ENCODE measurements at places on chromosomes 11 and 22.

DNA sequence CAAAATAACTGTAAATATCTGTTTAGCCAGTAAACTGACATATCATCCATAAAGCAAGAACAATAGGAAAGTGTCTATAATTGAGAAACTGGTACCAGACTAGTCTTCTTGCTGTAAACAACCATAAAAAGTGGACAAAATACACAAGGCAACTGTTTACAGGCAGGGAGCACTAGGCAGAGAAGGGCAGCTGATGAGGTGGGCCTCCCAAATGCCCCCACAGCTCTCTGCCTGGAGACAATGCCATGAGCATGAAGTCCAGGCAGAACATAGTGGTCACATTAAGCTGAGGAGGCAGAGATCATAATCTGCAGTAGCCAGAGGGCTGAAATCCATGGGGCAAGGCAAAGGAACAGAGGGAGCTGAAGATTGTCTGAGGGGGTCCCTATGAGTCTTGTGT, 30.7 kb downstream of the TBX1 start:
- no peak for DNase-seq

- no peak for DNase-seq
Measured at GRCh38 chr11:69287968-69288882, 5.7 kb upstream of the MYEOV start.

DNA sequence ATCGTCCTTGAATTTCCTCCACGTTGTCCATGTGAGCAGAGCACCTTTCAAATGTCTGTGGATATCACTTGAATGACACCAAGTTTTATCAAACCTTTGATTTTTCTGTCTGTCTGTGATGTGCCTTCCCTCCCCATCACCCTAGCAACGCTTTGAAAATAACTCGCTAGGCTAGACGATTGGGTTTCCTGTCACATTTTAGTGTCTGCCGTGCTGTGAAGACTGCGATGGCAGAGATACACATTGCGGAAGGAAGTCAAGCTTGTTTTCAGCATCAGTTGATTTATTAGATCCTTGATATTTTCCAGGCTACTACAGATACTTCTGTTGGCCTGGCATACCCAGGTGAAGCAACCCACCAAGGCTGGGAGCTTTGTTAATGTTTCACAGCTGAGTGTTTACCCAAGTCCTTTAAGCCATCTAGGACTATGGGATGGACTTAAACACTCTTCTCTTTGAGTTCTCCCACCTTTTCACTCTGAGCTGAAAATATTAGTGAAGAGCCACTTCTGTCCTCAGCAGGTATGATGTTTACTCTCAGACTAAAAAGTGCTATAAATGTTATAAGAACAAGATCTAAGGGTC, 93.6 kb upstream of the CD44 start:
- DNase-seq = peak; percentile 77

- DNase-seq = peak; percentile 75
Measured at GRCh38 chr22:24805790-24806662, at the start of gene SGSM1. SGSM1 (plus strand) TSS chr22:24806211; CDS start chr22:24806326, 115 bp downstream.

GRCh38 chr11:10594407-10594806, 25.9 kb upstream of the LYVE1 start:
- DNase-seq = no peak

DNA sequence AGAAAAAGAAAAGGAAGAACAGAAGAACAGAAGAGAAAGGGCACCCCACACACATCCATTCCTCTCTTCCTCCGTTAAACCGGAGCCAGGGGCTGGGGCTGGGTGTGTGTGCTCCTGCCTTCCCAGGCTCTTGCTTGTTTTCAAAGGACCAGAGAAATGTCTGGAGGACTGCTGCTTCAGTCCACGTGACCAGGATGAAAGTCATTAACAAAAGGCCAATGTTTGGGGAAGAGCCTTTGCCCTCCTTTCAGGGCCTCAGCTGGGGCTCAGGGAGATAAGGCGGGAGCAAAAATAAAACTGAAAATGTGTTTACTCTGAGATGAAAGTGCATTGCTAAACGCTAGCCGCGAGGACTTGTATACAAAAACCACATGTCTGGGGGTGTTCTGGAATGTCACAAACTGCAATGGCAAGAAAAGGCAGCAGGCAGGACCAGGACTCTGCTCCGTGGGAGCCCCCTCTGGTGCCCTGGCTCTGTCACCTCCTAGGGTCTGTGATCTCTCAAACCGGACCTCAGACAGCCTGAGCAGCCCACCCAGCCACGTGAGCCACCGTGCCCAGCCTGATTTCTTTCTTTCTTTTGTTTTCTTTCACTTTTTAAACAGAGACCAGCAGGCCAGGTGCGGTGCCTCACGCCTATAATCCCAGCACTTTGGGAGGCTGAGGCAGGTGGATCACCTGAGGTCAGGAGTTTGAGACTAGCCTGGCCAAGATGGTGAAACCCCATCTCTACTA, 31.6 kb upstream of the MYH9 start:
- peak; percentile 12 for DNase-seq

DNA sequence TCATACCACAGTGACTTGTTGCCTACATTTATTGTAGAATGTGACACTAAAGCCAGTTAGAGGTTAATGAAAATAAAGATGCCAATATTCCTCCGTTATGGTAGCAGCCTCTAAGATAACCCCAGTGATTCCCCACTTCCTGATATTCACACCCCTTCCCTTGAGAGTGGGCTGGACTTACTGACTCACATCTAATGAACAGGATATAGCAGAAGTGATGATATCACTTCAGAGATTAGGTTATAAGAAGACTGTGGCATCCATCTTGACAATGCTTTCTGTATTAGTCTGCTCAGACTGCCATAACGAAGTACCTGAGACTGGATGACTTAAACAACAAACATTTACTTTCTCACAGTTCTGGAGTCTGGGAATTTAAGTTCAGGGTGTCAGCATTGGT, 149.6 kb upstream of the MTNR1B start:
- DNase-seq = no peak

- DNase-seq = no peak
Measured at GRCh38 chr22:41215926-41216325, 10.8 kb downstream of the L3MBTL2 start.

DNA sequence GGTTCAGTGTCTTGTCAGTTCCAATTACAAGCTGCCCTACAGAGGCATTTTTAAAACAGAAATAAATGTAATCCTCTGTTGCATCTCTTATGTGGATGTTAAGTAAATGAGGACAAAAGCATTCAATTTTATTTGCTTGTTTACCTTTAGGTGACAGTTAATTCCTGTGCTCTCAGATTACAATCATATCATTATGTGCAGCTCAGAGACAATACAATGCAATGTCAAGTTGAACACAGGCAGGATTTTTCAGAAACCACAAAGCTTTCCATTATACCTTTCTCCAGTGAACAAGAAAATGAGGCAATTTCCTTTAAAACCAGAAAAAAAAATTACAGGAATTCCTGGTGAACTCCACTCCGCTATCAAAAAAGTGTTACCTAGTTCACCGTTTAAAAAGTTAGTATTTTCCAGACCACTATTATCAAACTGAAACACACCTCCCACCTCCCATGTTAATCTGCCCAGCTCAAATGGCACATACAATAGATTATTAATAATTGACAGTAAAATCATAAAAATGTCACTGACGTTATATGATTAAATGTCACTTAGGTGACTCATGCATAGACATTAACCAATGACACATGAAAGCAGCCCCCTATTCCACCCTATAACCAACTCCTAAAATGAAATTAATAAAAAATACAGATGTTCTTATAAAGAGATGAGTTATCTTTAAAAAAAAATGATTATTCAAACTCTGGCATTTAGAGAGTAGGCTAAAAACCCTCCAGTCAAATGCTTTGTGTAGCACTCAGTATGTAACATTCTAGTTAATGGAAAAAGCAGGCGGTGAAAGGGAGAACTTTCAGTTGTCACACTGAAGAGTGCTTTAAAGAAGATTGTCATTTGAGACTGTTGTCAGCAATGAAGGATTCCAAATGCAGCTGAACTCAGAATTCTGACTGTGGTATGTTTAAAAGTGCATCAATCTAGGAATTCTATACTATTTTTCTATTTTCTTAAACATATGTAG, 98.6 kb downstream of the MUC15 start:
- no peak for DNase-seq

GRCh38 chr22:43002202-43002586, 12.8 kb downstream of the PACSIN2 start:
- DNase-seq = no peak

- no peak for DNase-seq
Measured at GRCh38 chr22:17876306-17876831, 102.1 kb upstream of the BID start.

- DNase-seq = no peak
Measured at GRCh38 chr11:131179836-131180235, 190.6 kb upstream of the NTM start.

- peak; percentile 42 for DNase-seq
Measured at GRCh38 chr22:22770280-22770871, 117.2 kb upstream of the IGLL5 start.

GRCh38 chr22:37077802-37078448, 26.4 kb downstream of the KCTD17 start:
- DNase-seq = peak; percentile 83

- DNase-seq = no peak
Measured at GRCh38 chr11:18394928-18395734, 768 bp downstream of the LDHA start.

- DNase-seq = no peak
Measured at GRCh38 chr11:86577644-86578636, 94.5 kb downstream of the ME3 start.

GRCh38 chr11:79902493-79902892, 461.7 kb upstream of the TENM4 start:
- DNase-seq = no peak

GRCh38 chr11:113690619-113691569, 15.2 kb downstream of the TMPRSS5 start:
- no peak for DNase-seq

GRCh38 chr11:63494975-63495374, 4.0 kb upstream of the PLAAT5 start:
- no peak for DNase-seq

DNA sequence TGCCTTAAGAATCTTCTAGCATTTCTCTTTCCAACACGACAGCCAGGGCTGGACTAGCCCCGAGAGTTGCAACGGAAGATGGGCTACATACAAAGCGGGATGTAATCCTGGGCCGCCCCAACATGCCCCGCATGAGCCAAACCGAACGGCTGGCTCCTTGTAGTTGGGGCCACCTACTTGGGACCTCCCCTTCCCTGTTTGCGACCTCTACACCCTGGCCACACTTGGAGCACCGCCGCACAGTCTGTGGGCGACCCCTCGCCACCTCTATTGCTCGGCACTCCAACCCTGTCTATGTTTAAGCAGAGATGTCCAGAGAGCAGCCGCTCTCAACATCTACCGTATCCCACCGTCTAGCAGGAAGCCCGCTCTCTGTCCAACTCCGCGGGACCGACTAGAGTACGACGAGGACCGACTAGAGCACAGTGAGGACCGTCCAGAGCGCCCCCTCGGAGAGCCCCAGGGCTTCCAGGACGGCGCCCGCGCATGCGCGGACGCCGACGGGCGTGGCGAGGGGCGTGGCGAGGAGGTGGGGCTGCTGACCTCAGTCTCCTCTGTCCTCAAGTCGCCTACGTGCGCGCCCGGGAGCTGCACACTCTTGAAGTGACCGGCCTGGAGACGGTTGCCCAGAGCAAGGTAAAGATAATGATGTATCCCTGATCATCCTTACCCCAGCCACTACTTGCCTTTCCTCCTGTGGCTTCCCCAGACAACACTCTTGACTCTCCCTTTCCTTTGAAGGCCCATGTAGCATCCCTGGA, 32.3 kb downstream of the NEAT1 start:
- peak; percentile 63 for DNase-seq

- no peak for DNase-seq
Measured at GRCh38 chr11:109302591-109303334, 119.2 kb upstream of the C11orf87 start.

DNA sequence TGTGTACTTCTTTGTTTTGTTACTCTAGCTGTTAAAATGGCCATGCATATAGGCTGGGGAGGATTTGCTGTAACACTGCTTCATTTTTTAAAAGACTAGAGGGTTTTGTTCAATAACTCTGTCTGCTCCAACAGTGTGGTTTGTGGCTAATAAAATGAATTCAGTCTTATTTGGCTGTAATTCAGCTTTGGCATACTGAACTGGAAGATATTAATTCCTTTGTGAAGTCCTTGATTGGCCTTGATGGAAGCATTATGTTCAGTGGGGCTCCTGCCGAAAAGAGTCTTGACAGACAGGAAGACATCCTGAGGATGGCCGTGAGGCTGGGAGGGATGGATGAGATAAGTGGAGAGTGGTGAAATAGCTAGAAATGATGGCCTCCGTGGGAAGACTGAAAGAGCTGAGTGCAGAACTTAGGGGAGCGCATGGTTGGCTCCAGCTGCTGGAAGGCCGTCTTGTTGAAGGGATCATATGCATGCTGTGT, 44.8 kb upstream of the MYO18B start:
- no peak for DNase-seq

DNA sequence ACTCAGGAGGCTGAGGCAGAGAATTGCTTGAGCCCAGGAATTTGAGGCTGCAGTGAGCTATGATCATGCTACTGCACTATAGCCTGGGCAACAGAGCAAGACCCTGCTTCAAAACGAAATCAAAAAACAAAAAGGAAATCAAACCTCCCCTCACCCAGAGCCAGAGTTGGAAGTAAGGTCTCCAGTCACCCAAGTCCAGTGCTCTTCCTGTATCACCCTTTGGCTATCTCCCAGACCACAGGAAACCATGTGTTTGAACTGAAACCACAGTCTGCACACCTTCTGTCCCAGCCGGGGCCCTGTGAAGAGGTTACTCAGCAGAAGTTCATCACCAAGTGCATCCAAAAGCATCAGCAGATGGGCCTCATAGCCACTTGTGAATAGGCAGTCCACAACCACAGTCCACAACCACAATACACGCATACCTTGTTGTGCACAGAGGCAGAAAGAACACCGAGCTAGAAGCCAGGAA, 4.6 kb downstream of the MYH9 start:
- DNase-seq = peak; percentile 77

GRCh38 chr11:80815752-80816453, 1375.1 kb upstream of the TENM4 start:
- DNase-seq = no peak

GRCh38 chr11:10751581-10751940, 515 bp downstream of the CTR9 start:
- no peak for DNase-seq

GRCh38 chr11:74725701-74726100, 5.5 kb downstream of the CHRDL2 start:
- no peak for DNase-seq

DNA sequence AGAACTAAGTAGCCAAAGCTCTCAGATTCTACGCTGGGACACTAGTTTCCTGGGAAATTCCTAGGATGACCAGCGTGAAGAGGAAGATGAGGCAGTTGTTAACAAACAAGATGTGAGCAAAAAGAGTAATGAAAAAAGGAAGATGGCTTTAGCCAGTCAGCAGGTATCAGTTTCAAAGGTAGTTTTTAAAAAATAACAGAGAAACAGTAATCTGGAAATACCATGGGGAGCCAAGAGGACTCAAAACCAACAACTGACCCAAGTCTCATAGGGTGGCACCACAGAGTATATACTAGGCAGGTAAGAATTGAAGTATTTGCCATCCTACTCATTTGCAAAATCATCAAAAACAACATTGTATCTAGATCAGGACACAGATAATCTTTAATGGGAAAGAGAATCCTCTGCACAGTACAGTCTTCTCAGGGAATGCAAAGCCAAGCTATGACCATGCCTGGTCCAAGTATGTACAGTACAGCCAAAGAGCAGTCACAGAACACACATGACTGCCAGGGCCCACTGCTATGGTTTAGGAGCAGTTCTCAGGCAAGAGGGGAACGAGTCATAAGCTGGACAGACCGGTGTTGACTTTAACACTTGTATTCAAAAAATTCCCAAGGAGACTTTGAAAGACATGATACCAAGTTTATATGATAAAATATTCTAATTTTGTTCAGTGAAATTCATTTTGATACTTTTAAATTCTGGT, 20.6 kb downstream of the MSANTD4 start:
- DNase-seq = no peak
